ENCODE measurements at places on chromosomes 2 and 18. TPM values are rescaled to one million over a fixed set of nuclear protein-coding genes. Genes with fewer than 3 reads are reported as not detected.

Gene ABCA12
- not detected for total RNA-seq

- DNase-seq: no peak
- peaks cover 38% of the 10 kb centered on the region for H3K4me1 ChIP-seq
- H3K27ac ChIP-seq: no peak overlapping the region
These were observed 51.7 kb downstream of the CAB39 start for GRCh38 chr2:230764346-230764745.

Gene DYNAP
- total RNA-seq: not detected

- H3K4me1 ChIP-seq: no peaks in the 10 kb centered on the region
- H3K36me3 ChIP-seq: no peaks in the 10 kb centered on the region
- no peak overlapping the region for H3K27ac ChIP-seq
- no peaks in the 10 kb centered on the region for H3K27me3 ChIP-seq
- H3K4me3 ChIP-seq: no peak overlapping the region
These were observed 70.7 kb downstream of the TIMM21 start for GRCh38 chr18:74219056-74219455.

DNA sequence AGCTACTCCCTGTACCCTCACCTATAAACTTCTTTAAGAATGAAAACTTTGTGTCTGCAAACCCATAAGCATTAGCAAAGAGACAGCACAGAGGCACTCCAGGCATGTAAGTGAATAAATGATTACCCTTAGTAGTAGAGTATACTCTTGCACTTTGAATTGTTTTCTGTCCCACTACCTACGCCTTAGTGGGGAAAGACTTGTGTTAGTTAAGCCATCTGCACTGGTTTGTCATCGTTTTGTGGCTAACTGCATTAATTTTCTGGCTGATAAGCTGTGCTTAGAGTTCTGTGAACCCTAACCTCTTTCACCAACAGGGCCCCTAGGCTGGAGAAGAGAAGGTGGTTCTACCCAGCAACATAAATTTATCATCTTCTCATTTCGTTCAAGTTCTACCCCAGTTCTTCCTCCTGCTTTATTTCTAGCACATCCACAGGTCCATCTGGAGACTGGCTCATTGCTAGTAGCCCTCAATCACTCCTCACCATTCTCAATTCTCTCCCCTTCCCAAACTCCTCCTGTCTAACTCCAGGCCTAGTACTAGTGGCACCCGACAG lies 710 bp downstream of the LMAN2L start:
- H3K27me3 ChIP-seq: no peaks in the 10 kb centered on the region
- DNase-seq: no peak
- H3K4me1 ChIP-seq: peaks cover 39% of the 10 kb centered on the region
- peaks cover 4% of the 10 kb centered on the region for H3K36me3 ChIP-seq

GRCh38 chr18:45106331-45106774 lies 425.7 kb downstream of the SETBP1 start:
- DNase-seq: no peak
- H3K4me3 ChIP-seq: no peak overlapping the region
- no peak overlapping the region for H3K27ac ChIP-seq
- no peaks in the 10 kb centered on the region for H3K36me3 ChIP-seq

GRCh38 chr2:72347081-72347480 lies 199.4 kb upstream of the CYP26B1 start:
- DNase-seq: no peak
- no peaks in the 10 kb centered on the region for H3K27me3 ChIP-seq
- no peak overlapping the region for H3K4me3 ChIP-seq
- H3K4me1 ChIP-seq: no peaks in the 10 kb centered on the region
- H3K36me3 ChIP-seq: no peaks in the 10 kb centered on the region

GRCh38 chr2:10337449-10338269 lies 35.0 kb downstream of the HPCAL1 start:
- no peaks in the 10 kb centered on the region for H3K36me3 ChIP-seq
- no peak overlapping the region for H3K27ac ChIP-seq
- peak; percentile 11 for DNase-seq
- no peaks in the 10 kb centered on the region for H3K4me1 ChIP-seq
- no peak overlapping the region for H3K4me3 ChIP-seq

Gene DNAH6
- not detected for total RNA-seq

DNA sequence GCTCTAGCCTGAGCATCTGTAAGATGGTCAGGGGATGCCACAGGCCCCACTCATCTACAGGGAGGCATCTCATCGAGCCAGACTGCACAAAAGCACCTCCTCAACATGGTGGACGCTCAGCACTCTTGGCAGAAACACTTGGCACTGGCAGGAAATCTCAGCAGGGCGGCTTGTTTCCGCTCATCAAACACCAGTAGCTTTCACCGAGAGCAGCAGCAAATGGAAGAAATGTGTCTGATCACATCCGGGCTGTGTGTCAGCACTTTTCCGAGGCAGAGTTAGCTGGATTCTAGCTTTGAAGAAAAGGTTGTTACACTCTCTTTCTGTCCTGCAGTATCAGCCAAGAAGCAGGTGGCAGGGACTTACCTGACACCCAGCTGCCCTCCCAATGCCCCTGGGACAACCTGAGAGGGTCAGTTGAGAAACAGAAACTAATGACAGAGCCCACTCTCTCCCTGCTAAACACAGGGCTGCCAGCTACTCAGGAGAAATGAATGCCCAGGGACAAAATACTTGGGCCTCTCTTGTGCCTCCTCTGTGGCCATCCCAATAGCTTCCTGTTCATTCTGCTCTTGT lies 68.9 kb upstream of the FZD7 start:
- H3K27me3 ChIP-seq: no peaks in the 10 kb centered on the region
- no peak for DNase-seq
- no peaks in the 10 kb centered on the region for H3K36me3 ChIP-seq
- H3K4me1 ChIP-seq: no peaks in the 10 kb centered on the region
